Endothelial cell (in vitro differentiated cells): ENCODE measurements at places on chromosomes 7 and 10. TPM values are rescaled to one million over a fixed set of nuclear protein-coding genes. Genes with fewer than 3 reads are reported as not detected.

The C7orf57 gene
- total RNA-seq: not detected

GRCh38 chr7:106190589-106191330 is 78.6 kb upstream of the SYPL1 start:
- H3K4me1 ChIP-seq: peaks cover 40% of the 10 kb centered on the region
- H3K27me3 ChIP-seq: peaks cover 3% of the 10 kb centered on the region
- H3K36me3 ChIP-seq: peaks cover 6% of the 10 kb centered on the region
- H3K27ac ChIP-seq: peak overlapping the region; percentile 99
- peak; percentile 43 for DNase-seq
- H3K4me3 ChIP-seq: no peak overlapping the region

The NEUROD6 gene
- total RNA-seq: not detected

DNA sequence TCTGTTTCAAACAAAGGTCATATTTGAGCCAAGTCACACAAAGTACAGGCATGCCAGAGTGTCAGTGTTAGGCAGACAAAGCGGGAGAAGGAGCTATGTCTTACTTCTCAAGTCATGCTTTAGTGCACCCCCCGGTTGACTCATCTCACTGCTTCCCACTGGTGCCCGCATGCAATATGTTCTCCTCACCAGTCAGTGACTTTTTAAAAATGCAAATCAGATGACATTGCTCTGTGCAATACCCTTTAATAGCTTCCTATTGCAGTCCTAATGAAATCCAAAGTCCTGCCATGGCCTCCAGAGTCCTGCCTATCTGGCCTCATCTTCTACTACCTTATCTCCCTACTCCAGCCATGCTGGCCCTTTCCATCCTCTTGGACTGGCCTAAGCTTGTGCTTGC is 429.1 kb downstream of the ACTR3B start:
- H3K4me1 ChIP-seq: no peaks in the 10 kb centered on the region
- no peaks in the 10 kb centered on the region for H3K36me3 ChIP-seq
- H3K27me3 ChIP-seq: peaks cover 5% of the 10 kb centered on the region
- H3K27ac ChIP-seq: no peak overlapping the region
- DNase-seq: no peak

DNA sequence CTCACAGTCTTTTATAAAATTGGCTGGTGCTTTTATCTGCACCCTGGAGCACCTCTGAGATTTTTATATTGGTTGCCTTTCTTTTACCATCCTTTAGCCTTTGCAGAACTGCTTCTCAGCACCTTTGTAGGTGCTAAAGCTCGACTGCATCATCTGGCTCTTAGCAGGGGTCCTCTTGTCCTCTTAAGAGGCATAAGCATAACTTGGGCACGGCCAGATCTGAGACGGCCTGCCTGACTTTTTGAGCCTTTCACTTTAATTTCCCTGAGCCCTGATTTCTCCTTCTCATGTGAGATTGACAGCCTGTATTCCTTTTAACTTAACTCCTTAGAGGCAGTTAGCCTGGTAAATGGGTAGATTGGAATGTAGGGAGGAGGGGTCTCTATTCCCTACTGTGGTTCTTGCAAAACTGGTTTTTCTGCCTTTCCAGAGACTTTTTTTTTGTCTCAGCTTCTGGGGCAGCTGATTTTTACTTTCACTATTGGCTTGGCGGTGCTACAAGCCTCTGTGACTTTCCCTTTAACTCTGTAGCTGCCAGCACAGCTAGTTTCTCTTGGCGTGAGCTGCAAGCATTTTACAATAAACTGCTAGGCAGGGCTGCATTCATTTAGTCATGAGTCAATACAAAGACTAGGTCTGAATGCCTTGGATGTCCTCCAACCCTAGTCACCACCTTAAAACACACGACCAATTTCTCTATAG is 24.0 kb downstream of the ZPBP start:
- peaks cover 1% of the 10 kb centered on the region for H3K36me3 ChIP-seq
- no peaks in the 10 kb centered on the region for H3K4me1 ChIP-seq
- H3K4me3 ChIP-seq: no peak overlapping the region
- no peak for DNase-seq
- peaks cover 5% of the 10 kb centered on the region for H3K27me3 ChIP-seq
- H3K27ac ChIP-seq: no peak overlapping the region

- DNase-seq: no peak
- no peak overlapping the region for H3K27ac ChIP-seq
- no peaks in the 10 kb centered on the region for H3K4me1 ChIP-seq
- H3K36me3 ChIP-seq: no peaks in the 10 kb centered on the region
- H3K27me3 ChIP-seq: no peaks in the 10 kb centered on the region
- H3K4me3 ChIP-seq: no peak overlapping the region
These were observed 310.4 kb downstream of the HGF start for GRCh38 chr7:81459485-81459884.

The HOXA7 gene
- total RNA-seq: not detected

GRCh38 chr10:72461085-72461484 is 106.4 kb upstream of the DNAJB12 start:
- H3K27me3 ChIP-seq: no peaks in the 10 kb centered on the region
- H3K4me1 ChIP-seq: peaks cover 7% of the 10 kb centered on the region
- no peak for DNase-seq
- no peaks in the 10 kb centered on the region for H3K36me3 ChIP-seq
- H3K4me3 ChIP-seq: no peak overlapping the region
